HS-27A (cell line): ENCODE measurements at places on chromosomes 5 and 9.

GRCh38 chr5:81724108-81724507 is 26.8 kb downstream of the SSBP2 start:
- no peak for DNase-seq

DNA sequence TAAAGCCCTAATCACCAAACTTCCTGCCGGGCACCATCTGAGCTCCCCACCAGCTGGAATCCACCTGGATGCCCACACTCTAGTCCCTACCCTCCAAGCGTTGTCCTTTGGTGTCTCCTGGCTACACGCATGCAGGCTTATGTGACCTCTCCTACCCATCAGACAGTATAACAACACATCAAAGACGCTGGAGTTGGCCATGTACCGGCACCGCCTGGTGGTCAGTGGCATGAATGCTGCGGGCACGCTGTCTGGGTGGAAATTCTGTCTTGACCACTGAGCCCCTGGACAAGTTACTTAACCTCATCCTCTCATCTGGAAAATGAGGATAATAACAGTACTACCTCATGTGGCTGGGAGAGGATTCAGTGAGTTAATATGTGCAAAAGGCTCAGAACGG is 23.4 kb upstream of the CORO2A start:
- no peak for DNase-seq

- no peak for DNase-seq
Measured at GRCh38 chr5:173884402-173885053, 3.6 kb upstream of the CPEB4 start.

DNA sequence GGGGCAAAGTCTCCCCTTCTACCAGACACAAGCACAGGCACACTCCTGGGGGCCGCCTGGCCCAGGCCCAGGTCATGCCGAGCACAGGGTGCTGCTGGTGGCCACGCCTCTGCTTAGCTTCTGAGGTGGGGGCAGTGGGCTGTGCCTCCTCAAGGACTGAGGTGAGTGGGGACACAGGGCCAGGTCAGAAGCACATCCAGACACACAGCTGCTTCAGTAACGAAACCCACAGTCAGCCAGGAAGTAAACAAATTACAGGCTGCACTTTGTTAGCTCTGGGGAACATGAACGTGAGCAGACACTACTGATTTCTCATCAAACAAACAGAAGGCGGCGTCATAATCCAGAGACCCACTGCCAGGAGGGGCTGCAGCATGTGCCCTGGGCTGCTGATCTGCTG is 192.4 kb downstream of the HSPA4 start:
- DNase-seq: no peak

DNA sequence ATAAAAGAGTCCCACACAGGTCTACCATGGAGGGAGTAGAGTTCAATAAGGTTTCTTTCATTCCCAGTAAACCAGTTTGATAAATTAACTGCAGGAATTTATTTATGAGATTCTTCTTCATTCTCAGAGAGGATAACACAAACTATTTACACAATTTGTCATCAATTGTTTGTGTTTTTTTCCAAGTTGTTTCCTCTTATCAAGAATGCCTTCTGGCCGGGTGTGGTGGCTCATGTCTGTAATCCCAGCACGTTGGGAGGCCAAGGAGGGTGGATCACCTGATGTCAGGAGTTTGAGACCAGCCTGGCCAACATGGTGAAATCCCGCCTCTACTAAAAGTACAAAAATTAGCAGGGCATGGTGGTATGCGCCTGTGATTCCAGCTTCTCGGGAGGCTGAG is 216.7 kb downstream of the MLLT3 start:
- DNase-seq: no peak

DNA sequence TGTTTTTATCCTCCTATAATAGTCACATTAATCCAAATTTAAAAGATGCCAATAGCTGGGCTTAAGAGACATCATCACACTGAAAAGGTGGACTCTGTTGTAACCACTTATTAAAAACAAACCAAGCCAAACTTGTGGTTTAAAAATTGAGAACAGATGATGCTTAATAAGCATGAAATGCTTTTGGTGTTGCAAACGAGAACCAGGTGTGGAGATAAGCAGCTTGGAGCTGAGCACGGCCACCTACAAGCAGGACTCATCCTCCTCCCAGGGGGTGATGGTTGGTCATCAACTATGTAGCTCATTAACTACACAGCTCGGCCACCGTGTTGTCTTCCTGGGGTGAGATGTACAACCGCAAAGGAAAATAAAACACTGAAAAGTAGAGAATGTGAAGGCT is 154.4 kb downstream of the NPR3 start:
- DNase-seq: no peak

- DNase-seq: no peak
Measured at GRCh38 chr9:133584167-133584558, 25.0 kb downstream of the FAM163B start.

- no peak for DNase-seq
Measured at GRCh38 chr9:128286440-128286839, 10.4 kb downstream of the SWI5 start.

DNA sequence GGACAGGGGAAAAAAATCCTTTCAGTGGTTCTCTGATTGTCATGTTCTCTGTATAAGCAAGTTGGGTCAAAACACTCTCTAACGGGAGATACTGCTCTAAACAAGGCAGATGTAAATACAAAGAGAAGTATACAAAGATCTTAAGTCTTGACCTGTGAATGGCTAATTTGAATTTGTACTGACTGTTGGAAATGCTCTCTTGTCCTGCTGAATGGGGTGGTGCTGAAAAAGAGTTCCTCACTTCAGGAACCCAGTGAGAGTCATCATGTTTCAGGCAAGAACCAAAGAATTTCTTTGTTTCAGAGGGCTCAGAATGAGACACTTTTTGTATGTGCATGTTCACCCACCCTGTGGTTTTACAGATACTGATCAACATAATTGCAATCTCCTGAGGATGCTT is 461.0 kb downstream of the NR2F1-AS1 start:
- DNase-seq: no peak

DNA sequence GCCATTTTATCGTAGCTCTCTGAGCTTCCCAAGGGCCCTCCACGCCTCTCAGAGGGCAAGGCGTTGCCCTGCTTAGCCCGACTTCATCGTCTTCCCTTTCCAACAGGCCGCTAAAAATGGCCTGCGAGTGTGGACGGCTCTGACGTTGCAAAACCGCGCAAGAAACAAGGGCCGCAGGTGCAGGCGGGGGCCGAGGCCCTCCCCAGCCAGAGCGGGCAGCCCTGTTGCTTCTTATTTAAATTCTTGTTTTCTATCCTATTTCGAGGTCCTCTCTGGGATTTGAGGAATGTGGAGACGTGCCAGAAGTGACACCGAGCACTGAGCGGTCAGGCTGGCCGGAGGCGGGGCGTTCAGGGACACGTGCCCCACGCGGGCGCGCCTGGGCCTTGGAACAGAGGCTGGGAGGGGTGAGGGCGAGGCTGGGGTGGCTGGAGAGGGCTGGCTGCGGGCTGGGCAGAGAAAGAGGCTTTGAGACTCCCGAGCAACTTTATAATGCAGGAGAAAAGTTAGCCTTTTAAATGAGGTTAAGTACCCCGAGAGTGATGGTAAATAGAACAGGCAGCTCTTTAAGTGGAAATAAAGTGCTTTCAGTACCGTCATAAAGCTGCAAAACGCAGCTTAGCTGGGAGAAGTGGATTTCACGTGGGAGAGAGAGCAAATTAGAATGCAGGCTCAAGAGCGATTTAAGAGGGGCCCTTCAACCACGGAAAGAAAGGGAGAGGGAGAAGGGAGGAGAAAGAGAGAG is 243.6 kb downstream of the AUH start:
- DNase-seq: peak; percentile 80

DNA sequence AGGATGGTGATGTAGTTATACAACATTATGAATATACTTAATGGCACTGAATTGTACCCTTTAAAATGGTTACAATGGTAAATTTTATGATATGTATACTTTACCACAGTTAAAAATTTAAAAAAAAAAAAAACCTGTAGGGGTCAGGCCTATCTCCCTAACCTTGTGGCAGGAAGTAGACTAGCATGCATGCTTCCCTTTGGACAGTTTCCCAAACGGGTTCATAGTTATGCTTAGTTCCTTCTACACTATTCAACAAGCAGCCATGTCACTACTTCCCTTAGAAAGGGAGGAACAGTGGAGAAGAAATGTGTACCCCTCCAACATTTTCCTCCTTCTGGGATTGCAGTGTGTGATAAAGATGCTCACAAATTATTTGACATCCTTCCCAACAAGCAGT is 32.5 kb downstream of the IDNK start:
- no peak for DNase-seq

- DNase-seq: no peak
Measured at GRCh38 chr5:81232464-81233079, 550 bp upstream of the CKMT2 start.

DNA sequence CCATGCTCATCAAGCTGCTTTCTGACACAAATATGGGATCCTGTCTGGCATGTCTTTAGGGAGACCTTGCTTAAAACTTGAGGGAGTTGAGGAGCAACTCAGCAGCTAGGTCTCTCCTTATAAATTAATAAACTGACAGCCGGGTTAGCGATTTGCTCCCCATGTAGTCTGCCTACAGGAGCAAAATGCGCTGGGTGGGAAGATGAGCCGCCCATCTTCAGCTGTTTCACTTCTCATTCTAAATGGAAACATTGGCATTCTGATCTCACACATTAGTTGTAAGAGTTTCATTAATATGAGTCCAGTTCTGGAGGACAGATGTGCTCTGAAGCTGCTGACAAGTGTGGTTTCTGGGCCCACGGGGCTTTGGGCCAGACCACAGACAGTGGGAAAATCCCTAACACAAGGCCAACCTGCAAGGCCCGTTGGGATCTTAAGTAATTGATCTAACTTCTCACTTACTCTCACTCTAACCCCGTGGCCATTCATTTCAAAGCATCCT is 197.0 kb downstream of the MCTP1 start:
- no peak for DNase-seq

GRCh38 chr5:55603922-55604321 is 69.2 kb upstream of the PLPP1 start:
- no peak for DNase-seq
